ENCODE measurements at places on chromosomes 1 and 21. TPM values are rescaled to one million over a fixed set of nuclear protein-coding genes. Genes with fewer than 3 reads are reported as not detected.

Gene DMRTA2
- not detected for total RNA-seq

Gene OR2L8
- not detected for total RNA-seq

Gene DISC1
- 9.2 TPM for total RNA-seq

Gene CERS2
- 205 TPM for total RNA-seq

Gene G0S2
- 5.9 TPM for total RNA-seq

Gene IGFN1
- total RNA-seq, result 0.39 TPM

Gene ATP8B2
- 11.9 TPM for total RNA-seq

Gene C1orf185
- not detected for total RNA-seq

Gene CATSPERE
- total RNA-seq, result 0.50 TPM

Gene B3GALT2
- total RNA-seq, result 0.46 TPM

Gene C1QTNF12
- 40.0 TPM for total RNA-seq

Measured in left colon (tissue), 2 donors.